CD4-positive, alpha-beta T cell (primary cell): ENCODE measurements at places on chromosomes 7 and 10.

- no peak overlapping the region for H3K4me3 ChIP-seq
- H3K27ac ChIP-seq: no peak overlapping the region
- H3K36me3 ChIP-seq: no peaks in the 10 kb centered on the region
These were observed 78.3 kb downstream of the PROSER2 start for GRCh38 chr10:11901454-11901832.

- no peak overlapping the region for H3K27ac ChIP-seq
- no peaks in the 10 kb centered on the region for H3K36me3 ChIP-seq
- H3K4me3 ChIP-seq: no peak overlapping the region
- no peaks in the 10 kb centered on the region for H3K27me3 ChIP-seq
- no peak for DNase-seq
These were observed 50.7 kb downstream of the ODAD2 start for GRCh38 chr10:27948186-27948585.

DNA sequence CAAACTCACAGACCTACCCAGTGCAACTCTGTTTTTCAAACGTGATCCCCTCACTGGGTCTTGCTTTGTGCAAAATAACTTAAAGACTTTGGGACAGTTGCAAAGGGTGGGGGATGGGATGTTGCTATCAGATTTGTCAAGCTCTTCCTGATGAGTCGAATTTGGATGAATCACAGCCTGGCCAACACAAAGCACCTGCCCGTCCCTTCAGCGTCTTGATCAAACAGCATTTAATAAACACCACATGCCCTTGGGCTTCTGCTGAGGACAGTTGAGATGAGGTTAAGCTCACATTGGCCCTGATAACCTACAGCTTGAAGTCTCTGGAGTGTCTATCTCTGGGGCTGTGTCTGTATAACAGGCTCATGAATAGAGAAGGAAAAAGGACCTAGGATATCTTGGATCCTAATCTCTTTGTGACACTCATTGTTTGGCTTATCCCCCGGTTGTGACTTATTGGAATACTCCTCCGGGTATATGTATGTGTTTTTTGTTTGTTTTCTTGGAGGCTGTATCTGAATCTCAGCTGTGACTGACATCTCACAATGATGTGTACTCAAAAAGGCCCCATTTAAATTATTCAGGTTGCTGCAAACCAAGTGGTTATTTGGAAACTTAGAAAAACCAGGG lies 132.6 kb upstream of the NAMPT start:
- H3K36me3 ChIP-seq: no peaks in the 10 kb centered on the region
- no peaks in the 10 kb centered on the region for H3K4me1 ChIP-seq
- H3K27ac ChIP-seq: no peak overlapping the region

DNA sequence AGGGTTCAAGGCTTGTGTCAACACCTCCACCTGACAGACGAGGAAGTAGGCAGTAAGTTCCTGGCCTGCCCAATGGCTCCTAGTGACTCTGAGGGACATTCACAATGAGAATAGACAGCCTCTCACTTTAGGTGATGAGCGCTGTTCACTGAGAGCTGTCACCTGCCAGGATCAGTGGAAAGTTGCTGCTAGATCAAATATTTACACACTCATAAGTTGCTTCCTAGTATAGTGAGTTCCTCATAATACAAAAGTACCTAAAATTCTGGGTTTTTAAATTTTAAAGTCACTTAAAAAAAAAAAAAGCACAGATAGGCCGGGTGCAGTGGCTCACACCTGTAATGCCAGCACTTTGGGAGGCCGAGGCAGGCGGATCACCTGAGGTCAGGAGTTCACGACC lies 320.8 kb downstream of the PRPF18 start:
- H3K27me3 ChIP-seq: no peaks in the 10 kb centered on the region
- H3K36me3 ChIP-seq: no peaks in the 10 kb centered on the region
- no peaks in the 10 kb centered on the region for H3K4me1 ChIP-seq
- no peak overlapping the region for H3K27ac ChIP-seq
- no peak for DNase-seq

GRCh38 chr7:155796381-155797261 lies 15.6 kb downstream of the SHH start:
- H3K4me3 ChIP-seq: no peak overlapping the region
- DNase-seq: peak; percentile 59
- H3K4me1 ChIP-seq: peaks cover 7% of the 10 kb centered on the region
- H3K27me3 ChIP-seq: peaks cover 45% of the 10 kb centered on the region

- no peaks in the 10 kb centered on the region for H3K4me1 ChIP-seq
- H3K27me3 ChIP-seq: no peaks in the 10 kb centered on the region
- H3K27ac ChIP-seq: no peak overlapping the region
- no peak for DNase-seq
- no peak overlapping the region for H3K4me3 ChIP-seq
These were observed 62.0 kb upstream of the CAMK2B start for GRCh38 chr7:44387389-44387788.

DNA sequence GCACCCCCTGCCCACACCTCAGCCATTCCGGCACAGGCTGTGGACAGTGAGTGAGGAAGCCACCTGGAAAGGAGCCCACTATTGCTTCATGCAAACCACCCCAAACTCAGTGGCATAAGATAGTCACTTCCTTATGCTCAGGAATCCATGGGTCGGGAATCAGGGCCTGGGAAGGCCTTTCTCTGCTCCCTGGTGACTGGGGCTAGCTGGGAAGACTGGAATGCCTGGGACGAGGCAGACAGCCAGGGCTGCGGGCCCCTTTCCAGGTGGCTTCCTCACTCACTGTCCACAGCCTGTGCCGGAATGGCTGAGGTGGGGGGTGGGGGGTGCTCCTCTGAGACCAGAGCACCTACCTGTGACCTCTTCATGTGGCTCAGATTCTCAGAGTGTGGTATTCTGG lies 74.1 kb upstream of the GRB10 start:
- no peak for DNase-seq
- no peak overlapping the region for H3K4me3 ChIP-seq
- H3K27ac ChIP-seq: no peak overlapping the region
- no peaks in the 10 kb centered on the region for H3K27me3 ChIP-seq

DNA sequence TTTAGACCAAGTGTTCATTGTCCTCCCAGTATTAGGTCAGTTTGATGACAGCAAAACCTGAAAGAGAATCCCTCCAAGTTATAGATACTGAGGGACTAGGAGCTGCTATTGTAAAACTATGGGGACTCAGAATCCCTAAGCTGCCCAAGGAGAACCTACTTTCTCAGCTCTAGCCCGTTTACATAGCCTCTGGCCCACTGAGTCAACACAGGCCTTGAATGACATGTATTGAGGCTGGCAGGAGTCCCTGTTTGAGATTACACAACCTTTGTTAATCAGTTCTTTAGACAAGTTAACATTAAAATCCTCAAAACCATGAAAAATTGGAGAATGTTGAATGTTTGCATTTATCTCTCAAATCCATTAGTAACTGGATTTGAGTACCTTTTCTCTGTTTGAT lies 1079.0 kb downstream of the KCNMA1 start:
- no peak overlapping the region for H3K4me3 ChIP-seq
- no peak for DNase-seq
- H3K36me3 ChIP-seq: no peaks in the 10 kb centered on the region
- no peak overlapping the region for H3K27ac ChIP-seq
- H3K27me3 ChIP-seq: no peaks in the 10 kb centered on the region

- DNase-seq: no peak
- no peak overlapping the region for H3K4me3 ChIP-seq
- no peaks in the 10 kb centered on the region for H3K4me1 ChIP-seq
- H3K27ac ChIP-seq: no peak overlapping the region
- H3K36me3 ChIP-seq: no peaks in the 10 kb centered on the region
- no peaks in the 10 kb centered on the region for H3K27me3 ChIP-seq
These were observed 189.7 kb downstream of the TCF7L2 start for GRCh38 chr10:113139699-113140098.

- H3K36me3 ChIP-seq: no peaks in the 10 kb centered on the region
- no peaks in the 10 kb centered on the region for H3K27me3 ChIP-seq
- H3K4me1 ChIP-seq: no peaks in the 10 kb centered on the region
These were observed 53.9 kb upstream of the NRP1 start for GRCh38 chr10:33388382-33388781.

DNA sequence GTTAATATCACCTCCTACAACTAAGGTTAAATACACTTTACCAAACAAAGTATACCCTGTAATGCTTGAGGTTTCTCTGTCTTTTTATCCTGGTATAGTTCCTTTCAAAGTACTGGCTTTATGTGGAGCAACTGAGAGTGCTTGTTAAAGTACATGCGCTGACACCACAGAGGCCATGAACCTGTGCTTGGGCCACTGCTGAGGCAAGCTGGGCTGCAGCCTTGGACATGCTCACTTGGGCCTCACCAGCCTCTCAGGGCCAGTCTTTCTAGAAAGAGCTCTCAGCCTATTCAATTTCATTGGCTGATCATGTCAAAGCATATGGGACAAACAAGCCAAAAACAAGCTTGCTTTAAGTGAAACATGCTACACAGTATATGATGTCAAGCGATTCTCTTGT lies 126.1 kb upstream of the DNAJB12 start:
- DNase-seq: no peak
- no peaks in the 10 kb centered on the region for H3K36me3 ChIP-seq
- no peaks in the 10 kb centered on the region for H3K4me1 ChIP-seq
- no peak overlapping the region for H3K4me3 ChIP-seq
- H3K27me3 ChIP-seq: no peaks in the 10 kb centered on the region

GRCh38 chr7:121328508-121329190 lies at the start of gene WNT16:
WNT16 (plus strand) TSS chr7:121329000; CDS start chr7:121329293, 293 bp downstream.
- peaks cover 20% of the 10 kb centered on the region for H3K4me1 ChIP-seq
- H3K36me3 ChIP-seq: no peaks in the 10 kb centered on the region
- no peak for DNase-seq
- no peak within 1 kb of the TSS for H3K4me3 ChIP-seq

DNA sequence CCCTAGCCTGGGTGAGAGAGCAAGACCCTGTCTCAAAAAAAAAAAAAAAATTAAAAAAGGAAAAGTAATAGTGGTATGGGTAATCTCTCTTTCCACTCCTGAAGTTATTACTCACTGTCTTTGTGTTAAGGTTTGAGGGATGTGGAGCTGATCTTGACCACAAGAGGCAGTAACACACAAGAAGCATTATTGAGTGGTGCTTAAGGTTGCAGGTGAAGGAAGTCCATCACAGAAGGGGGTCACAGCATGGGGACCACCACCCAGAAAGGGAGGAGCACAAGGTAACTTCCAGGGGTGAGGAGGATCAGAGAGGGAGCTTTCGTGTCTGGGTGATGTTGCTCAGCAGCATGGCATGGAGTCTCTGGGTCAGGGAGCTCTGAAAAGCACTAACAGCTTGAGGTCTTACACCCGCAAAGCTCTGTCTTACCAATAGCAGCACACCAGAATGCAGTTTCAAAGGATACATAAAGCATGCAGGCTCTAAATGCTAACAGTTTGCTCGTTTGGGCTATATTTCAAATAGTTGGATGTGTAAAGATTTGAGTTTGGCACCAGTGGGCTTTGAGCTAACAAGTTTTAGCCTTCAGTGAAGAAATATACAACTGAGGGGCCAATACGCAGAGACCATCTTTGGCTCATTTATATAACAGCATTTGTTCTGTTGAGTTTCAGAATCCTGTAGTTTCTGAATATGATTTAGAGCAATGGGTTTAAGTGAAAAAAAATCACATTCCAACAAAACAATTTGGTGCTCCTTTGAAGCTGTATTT lies 100.4 kb upstream of the DNAJC1 start:
- H3K36me3 ChIP-seq: no peaks in the 10 kb centered on the region
- DNase-seq: no peak
- no peaks in the 10 kb centered on the region for H3K27me3 ChIP-seq
- no peak overlapping the region for H3K27ac ChIP-seq
- no peak overlapping the region for H3K4me3 ChIP-seq
- H3K4me1 ChIP-seq: no peaks in the 10 kb centered on the region

GRCh38 chr10:97277551-97277950 lies 14.9 kb downstream of the ARHGAP19 start:
- no peaks in the 10 kb centered on the region for H3K36me3 ChIP-seq
- H3K4me3 ChIP-seq: no peak overlapping the region
- no peaks in the 10 kb centered on the region for H3K27me3 ChIP-seq
- no peak overlapping the region for H3K27ac ChIP-seq
- H3K4me1 ChIP-seq: no peaks in the 10 kb centered on the region

- H3K4me3 ChIP-seq: no peak overlapping the region
- H3K4me1 ChIP-seq: peaks cover 20% of the 10 kb centered on the region
- H3K27me3 ChIP-seq: no peaks in the 10 kb centered on the region
- no peaks in the 10 kb centered on the region for H3K36me3 ChIP-seq
These were observed 107.7 kb downstream of the ICA1 start for GRCh38 chr7:8154272-8154671.

DNA sequence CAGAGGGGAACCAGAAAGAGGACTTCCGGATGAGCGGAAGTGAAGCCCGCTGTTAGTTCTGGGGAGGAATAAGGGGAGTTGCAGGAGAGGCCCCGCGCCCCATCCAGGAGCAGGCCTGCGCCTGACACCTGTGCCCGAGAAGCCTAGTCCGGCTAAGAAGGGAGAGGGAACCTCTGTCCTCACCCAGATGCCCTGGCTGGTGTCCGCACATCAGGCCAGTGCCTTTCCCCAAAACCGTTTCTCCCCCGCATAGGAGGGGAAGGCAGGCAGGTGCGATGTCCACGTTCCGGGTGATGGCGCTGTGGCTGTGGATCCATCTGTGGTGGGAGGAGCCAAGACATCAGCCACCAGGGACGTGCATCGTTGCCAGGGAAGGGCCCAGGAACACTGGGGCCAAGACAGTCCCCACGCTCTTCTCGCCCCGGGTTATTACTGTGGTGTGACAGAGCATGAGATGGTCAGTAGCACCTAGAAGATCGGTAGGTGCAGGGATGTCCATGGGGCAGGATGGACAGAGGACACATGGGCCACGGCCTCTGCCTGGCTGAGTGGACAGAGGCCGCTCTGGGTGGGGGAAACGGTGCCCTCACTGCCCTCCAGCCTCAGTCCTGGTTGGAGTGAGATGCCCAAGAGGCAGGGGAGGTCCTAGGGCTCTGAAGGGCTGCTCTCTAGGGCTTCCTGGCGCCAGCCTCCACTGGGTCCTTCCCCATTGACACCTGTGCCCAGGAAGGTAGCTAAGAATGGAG lies 262.7 kb downstream of the CELF2 start:
- H3K4me1 ChIP-seq: peaks cover 47% of the 10 kb centered on the region
- DNase-seq: no peak
- no peak overlapping the region for H3K4me3 ChIP-seq
- no peaks in the 10 kb centered on the region for H3K27me3 ChIP-seq
- no peak overlapping the region for H3K27ac ChIP-seq
- peaks cover 92% of the 10 kb centered on the region for H3K36me3 ChIP-seq

- H3K4me1 ChIP-seq: no peaks in the 10 kb centered on the region
- H3K4me3 ChIP-seq: no peak overlapping the region
- no peak for DNase-seq
- peaks cover 18% of the 10 kb centered on the region for H3K36me3 ChIP-seq
These were observed 55.6 kb downstream of the NRF1 start for GRCh38 chr7:129667116-129667515.

DNA sequence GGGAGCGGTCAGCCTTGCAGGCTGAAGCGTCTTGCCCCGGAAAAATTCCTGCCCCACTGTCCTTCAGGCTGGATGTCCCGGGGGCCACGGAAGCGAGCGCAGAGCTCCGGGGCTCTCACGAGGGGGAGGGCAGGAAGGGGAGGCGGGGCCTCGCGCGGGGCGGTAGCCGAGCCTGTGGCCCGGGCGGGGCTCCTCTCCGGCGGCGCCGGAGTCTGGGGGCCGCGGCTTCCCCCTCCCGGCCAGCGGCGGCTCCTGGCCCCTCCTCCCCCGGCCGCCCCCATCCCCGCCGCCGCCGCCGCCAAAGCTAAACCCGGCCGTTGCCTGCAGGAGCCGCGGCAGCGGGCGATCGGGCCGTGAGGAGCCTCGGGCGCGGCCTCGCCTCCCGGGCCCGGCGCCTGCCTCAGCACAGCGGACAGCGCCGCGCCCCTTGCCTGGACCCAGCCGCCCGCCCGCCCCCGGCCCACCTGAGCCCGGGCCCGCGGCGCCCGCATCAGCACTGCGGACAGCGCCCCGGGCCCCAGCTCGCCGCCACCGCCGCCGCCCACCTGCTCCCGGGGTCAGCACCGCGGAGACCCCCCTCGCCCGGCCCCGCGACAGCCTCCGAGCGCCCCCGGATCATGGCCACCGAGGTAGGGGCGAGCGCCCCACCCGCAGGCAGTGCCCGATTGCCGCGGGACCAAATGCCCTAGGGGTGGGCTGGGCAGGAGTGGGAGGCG lies at the start of gene GOLGA7B:
TSS of gene GOLGA7B (plus strand) at position 157 of the 716 bp plus-strand sequence. CDS start at position 618, 461 bp downstream.
- H3K36me3 ChIP-seq: no peaks in the 10 kb centered on the region
- H3K27ac ChIP-seq: no peak within 1 kb of the TSS
